ENCODE measurements at places on chromosomes 1 and 21.

- no peak for DNase-seq
Observed at GRCh38 chr1:34262921-34263320, 86.2 kb downstream of the C1orf94 start.

DNA sequence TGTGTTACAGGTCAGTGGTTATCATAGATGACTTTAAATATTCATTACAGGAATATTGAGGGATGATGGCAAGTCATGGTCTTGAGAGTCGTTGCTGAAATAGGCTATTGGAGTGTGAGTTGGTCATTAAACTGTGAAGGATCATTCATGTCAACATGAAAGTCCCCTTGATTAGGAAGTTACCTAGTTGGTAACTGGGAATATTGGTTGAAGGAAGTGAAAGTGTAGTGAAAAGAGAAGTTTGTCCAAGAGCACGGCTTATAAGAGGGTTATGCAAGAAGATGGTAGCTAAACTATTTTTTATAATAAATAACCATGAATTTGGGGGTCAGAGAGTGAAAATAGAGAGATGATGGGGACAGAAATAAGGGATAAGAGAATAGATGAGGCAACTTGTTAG is 16.9 kb downstream of the CRB1 start:
- no peak for DNase-seq

- no peak for DNase-seq
Observed at GRCh38 chr1:22944346-22945055, 28.2 kb downstream of the LACTBL1 start.

DNA sequence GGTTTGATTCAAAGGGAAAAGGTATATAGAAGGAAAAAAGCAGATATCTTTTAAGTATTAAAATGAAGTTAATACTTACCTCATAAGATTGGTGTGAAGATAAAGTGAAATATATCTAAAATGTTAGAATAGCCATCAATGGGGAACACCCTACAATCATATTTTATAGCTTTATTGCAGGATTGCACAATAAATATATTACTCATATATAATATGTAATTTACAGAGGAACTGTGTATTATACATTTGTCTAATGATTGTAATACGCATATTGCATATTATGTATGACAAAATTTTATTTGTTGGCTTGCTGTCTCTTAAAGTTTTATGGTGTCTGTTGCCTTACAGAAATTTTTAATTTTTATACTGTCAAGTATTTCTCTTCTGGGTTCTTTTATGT is 47.8 kb downstream of the UCHL5 start:
- DNase-seq: no peak

DNA sequence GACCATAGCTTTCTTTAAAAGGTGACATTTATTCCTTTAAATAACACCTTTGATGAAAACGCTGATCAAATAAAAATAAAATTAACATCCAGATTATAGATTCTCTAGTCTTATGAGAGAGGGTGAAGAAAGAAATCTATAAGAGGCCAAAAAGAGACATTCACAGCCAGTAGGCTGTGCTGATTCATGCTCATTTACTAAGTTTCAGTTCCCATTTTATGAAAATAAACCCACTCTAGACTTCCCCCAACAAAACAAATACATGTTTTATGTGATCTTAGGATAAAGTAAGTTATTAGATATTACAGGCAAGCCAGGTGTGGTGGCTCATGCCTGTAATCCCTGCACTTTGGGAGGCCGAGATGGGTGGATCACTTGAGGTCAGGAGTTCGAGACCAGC is 21.1 kb downstream of the ESRRG start:
- no peak for DNase-seq

DNA sequence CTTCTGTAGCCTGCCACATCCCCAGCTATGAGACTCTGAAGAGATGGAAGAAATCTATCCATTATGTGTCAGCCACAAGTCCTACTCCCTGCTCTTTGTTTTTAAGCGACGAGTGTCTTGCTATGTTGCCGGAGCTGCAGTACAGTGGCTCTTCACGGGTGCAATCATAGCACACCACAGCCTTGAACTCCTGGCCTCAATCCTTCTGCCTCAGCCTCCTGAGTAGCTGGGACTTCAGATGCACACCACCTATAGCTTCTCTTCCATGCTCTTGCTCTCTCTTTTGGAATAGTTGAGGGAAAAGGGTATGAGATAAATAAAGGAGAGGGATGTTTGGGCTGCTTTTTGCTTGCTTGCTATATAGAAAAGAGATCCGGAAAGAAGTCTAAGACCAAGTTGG is 1.6 kb downstream of the TUFT1 start:
- DNase-seq: no peak

- no peak for DNase-seq
Observed at GRCh38 chr1:196515904-196516303, 92.3 kb downstream of the KCNT2 start.

GRCh38 chr1:164792410-164793004 is 233.5 kb downstream of the PBX1 start:
- no peak for DNase-seq

DNA sequence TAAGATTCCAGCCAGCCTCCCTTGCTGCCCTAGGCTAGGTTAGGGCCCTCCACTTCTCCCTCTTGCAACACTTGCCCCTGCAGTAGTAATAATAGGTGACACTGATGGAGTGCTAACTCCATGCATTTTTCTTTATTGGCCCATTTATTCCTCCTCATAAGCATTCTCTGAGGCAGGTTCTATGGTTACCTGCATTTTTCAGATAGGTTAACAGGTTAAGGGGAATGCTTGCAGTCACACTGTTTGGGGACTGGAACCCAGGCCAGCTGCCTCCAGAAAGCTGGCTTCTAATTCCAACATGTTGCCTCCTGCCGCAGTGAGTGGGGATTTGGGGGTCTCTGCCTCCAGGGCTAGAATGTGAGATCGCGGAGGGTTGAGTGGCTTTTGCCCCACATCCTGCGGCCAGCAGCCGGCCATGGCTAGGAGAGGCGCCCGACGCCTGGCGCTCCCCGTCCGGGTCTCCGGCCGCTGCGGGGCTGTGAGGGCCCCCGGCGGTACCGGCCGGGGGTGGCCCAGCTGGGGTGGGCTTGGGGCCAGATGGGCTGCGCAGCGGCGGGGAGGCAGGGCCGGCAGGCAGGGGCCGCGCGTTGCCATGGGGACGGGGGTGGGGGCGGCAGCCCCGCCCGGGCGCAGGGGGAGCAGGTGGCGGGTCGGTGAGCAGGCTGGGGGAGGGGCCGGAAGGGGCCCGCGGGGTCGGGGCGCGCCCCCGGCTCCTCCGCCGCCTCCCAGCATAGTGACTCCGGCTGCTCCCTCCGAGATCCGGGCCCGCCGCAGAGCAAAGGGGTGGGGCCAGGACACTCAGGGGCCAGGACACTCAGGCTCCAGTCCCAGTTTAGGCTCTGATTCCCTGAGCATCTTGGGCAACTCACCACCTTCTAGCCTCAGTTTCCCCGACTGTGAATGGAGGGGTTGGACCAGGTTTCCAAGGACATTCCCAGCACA is 68.4 kb upstream of the SSBP3 start:
- DNase-seq: no peak

- DNase-seq: no peak
Observed at GRCh38 chr1:246018146-246018545, 488.9 kb downstream of the SMYD3 start.

- no peak for DNase-seq
Observed at GRCh38 chr1:66335859-66336640, 197.9 kb upstream of the SGIP1 start.

DNA sequence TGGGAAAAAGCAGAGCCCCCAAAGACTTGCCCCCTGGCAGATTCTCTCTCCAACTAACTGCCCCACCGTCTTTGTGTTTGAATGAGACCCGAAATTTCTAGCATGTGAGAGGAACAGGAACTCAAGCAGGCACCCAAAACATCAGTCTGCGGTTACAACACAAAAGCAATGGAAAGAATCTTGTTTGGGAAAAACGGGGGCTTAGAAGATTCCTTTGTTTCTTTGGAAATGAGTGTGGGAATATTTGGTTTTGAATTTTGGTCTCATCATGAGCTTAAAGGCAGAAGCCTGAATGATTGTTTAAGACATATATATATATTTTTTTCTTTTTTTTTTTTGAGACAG is 188.9 kb upstream of the TMEM51 start:
- no peak for DNase-seq

- DNase-seq: no peak
Observed at GRCh38 chr1:98333406-98333805, 328.1 kb upstream of the SNX7 start.

DNA sequence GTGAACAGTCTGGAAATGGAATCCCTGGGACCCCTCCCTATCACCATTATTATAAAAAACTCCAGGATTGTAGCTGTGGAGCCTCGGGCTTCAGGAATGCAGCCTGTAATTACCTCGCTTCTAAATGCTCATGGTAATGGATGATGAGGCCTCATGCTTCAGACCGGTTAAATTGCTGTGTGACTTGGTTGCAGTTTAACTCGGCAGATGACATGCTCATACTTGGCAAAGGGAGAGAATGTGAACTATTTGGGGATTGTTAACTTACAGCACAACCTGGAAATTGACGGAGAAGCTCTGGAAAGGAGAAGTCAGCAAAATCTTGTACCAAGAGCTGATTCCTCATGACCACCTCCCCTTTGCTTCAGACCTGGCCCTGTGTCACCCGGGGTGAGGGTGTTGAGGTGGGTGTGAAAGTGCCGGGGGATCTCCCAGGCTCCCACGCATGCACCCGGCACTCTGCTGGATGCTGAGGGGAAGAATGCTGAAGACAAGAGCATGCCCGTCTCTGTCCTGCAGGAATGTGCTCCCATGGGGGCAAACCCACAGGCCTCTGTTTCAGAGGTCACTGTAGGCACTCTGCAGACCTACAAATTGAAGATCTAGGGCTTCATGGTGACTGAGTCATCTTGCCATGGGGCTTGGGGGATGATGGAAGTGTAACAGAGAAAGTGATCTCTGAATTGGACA is 364.8 kb downstream of the RPS6KC1 start:
- no peak for DNase-seq

DNA sequence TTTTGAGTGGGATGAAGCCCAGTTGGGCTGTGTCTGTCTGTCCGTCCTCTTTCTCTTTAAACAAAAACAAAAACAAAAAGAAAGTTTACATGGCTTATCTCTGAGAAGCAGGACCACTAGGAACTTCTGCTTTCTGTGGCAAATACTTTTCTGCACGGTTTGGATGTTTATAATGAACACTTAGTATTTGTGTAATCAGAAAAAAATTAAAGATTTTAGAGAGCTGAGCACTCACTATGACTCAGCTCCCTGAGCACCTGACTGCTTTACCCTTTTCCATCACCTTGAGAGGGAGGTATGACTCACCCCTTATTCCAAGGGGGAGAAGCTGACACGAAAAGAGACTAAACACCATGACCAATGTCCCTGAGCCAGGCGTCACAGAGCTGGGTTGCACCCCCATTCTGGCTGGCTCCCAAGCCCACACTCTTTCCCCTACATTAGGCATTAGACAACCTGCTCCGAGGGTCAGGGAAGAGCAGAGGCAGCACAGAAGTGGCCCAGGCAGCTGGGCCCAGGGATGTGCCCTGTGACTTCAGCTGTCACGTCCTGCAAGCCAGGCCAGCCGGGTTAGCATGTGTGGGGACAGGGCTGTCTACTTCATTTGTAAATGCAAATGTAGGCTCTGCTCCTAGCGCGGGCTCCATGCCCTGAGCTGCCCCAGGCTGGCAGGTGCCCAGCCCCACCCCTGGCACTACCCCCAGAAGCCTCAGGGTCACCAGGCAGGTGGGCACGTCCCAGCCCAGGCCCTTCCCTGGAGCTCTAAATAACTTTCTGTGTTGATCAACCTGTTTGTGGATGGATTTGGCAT is 30.4 kb downstream of the RAP1GAP start:
- DNase-seq: peak; percentile 51

GRCh38 chr1:76210160-76210559 is 135.6 kb downstream of the ST6GALNAC3 start:
- DNase-seq: no peak

GRCh38 chr1:41447995-41448770 is 36.3 kb downstream of the EDN2 start:
- peak; percentile 58 for DNase-seq

DNA sequence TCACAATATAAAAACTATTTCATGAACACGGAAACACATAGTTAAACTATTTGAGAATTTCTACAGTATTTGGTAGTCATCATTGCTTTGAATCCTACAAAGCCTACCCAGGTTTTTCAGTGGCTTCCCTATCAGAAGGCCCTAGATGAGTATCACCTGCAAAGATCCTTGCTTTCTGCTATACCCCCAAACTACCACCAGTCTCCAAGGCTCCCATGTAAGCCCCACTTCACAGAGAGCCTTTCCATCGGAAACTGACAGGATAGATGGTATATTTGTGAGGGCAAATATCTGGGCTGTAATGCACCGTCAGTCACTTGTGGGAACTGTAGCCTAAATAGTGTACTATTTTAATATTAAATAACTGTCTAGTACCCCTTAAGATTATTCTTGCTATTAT is 674.3 kb downstream of the BRINP3 start:
- no peak for DNase-seq

DNA sequence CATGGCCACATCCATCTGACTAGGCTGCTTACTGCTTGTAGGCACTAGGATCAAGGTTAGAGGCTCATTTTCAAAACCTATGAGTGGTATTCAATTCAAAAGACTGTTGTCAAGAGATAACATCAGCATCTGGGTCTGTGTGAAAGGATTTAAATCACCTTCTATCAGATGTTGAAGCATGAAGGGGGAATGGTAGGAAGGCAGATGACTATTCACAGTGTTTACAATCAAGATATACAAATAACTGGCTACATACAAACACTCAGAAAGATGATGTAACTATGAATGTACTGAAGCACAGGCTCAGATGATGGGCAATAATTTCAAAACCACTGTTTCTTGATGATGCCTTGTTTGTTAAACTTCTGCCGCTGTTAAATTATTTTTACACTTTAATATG is 249.2 kb downstream of the SLC45A1 start:
- DNase-seq: peak; percentile 90

GRCh38 chr1:23804183-23804835 is 3.8 kb upstream of the GALE start:
- no peak for DNase-seq

GRCh38 chr1:116743535-116743934 is 10.7 kb upstream of the CD2 start:
- DNase-seq: peak; percentile 8

DNA sequence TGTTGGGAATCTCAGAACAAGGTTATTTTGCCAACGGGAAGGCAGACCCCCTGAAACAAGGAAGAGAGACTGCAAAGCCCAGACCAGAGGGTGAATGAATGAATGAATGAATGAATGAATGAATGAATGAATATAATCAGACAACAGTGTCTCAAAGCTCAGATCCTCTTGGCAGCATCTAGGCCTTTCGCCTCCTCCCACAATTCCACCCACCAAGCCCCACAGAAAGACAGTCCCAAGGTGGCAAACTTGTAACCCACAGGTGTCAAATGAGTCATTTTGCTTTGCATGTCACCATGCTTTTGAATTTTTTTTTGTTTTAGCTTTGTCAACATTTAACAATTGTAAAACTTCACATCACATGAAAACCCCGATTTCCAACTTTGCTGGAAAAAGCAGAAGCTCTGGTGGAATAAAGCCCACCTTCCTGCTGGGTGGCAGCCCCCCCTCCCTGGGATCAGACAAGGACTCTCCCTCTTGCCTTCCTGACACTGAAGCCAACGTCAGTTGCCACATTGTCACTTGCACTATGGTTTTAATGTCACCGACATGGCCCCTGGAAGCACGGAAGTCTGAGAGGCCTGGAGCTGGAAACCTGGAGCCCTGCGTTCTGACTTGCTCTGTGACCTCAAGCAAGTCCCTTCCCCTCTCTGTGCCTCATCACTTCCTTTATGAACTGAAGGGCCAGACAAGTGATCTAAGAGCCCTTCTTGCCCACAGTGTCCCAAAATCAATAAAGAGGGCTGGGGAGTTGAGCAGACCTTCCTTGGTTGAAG is 134.6 kb upstream of the RUNX3 start:
- DNase-seq: no peak

Measured in amniotic epithelial cell (primary cell).